ENCODE measurements at places on chromosomes 1 and 21.
A peak's percentile ranks its signal among the peaks of the same experiment; 100 is the strongest.

DNA sequence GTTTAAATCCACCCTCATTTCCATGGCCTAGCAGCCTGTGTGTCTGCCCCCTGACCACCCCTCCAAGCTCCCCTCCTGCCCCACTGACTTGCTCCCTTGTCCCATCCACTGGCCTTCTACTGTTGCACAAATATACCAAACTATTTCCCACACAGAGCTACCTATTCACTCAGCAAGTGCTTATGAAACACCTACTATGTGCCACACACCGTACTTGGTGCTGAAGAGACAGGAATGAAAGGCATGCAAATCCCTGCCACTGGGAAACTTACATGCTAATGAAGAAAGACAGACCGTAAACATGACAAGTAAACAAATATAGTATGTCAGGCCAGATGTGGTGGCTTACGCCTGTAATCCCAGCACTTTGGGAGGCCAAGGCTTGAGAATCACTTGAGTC, 49.9 kb upstream of the CAPZB start:
- DNase-seq, result no peak

DNA sequence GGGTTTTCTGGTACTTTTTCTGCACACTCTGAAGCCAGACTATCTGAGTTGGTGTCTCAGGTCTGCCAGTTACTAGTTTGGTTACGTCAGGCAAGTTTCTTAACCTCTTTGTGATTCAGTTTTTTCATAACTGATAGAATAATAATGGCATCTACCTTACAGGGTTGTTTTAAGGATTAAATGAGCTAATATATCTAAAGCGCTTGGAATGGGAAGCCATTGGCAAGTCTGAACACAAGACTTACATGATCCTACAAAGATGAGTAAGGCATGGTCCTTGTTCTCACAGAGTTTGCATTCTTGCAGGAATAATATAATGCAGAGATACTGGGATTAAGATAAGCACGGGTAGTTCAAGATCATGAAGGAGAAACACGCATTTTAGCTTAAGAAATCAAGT, 9.2 kb upstream of the DENND2D start:
- DNase-seq, result no peak

DNA sequence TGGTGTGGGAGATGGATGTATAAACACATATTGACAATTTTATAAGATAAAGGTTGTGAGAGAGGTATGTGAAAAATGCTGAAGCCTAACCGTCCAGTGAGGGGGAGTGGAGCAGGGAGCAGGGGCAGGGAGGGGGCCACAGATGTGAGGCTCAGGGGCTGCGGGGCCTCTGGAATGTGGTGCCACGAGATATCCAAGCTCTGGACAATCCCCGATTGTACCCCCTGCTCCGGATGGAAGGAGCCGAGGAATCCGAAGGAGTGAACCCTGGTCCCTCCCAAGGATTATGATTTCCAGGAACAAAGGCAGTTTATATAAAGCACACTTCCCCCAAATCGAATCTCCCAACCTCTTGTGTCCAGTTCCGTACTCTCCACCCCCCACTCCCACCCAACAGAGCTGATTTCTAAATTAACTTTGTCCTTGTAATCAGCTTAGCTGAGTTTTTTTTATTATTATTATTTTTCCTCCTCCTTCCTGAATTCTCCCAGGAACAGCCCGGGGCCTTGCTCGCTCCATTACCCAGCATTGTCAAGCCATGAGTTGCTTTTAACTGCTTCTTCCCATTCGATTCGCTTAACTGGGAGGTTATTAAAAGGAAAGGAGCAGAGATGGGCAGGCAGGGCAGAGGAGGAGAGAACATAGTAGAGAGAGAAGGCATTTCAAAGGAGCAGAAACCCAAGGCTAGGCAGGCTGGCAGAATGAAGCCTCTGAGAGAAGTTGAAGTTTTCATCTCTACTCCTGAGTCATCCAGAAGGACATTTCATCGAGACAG, 9.4 kb downstream of the KIRREL1 start:
- peak; percentile 23 for DNase-seq

- no peak for DNase-seq
These were observed 494.5 kb upstream of the PKN2 start for GRCh38 chr1:88189525-88189924.

DNA sequence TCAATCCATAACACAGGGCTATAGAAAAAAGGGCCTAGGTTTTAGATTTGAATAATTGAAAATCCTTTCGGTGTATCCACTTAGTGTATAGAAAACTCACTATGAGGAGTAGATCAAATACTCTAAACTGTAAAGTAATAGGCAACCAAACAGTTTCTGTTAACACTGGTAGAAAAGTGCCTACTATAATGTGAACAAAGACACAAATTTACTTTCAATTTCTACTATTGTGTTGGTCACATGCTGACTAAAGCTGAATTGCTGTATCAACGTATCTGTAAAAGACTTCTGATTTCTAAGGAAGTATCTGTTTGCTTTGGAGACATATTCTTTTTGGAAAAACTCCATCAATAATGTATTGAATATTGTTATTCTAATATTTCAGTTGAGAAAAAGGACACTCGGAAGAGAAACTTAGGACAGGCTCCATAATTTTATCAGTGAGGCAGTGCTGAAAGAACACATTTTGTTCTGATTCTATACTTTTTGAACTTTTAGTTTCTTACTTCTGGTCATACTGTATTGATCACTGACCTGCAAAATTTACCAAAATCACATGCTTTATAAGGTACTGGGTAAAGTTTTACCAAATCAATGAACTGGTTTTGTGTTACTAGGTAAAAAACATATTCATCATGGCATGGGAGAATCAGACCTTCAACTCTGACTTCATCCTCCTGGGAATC, at the start of gene OR2M5:
Gene OR2M5 (plus strand): TSS at position 636 of the 686 bp plus-strand sequence. CDS start 0 bp downstream, at position 636.
- DNase-seq, result no peak

- no peak for DNase-seq
These were observed 56.1 kb upstream of the MRPS6 start for GRCh38 chr21:34017039-34017961.

- peak; percentile 76 for DNase-seq
These were observed 17.4 kb downstream of the CELA3A start for GRCh38 chr1:22018583-22019559.

- no peak for DNase-seq
These were observed 14.4 kb upstream of the EPHA2 start for GRCh38 chr1:16170283-16170673.

- no peak for DNase-seq
These were observed 178.3 kb downstream of the CACNA1E start for GRCh38 chr1:181661569-181661968.

- no peak for DNase-seq
These were observed 91.5 kb downstream of the SSBP3 start for GRCh38 chr1:54314696-54315095.

GRCh38 chr1:4016351-4017130, 116.5 kb upstream of the C1orf174 start:
- DNase-seq, result no peak

- no peak for DNase-seq
These were observed 2.2 kb upstream of the SPRR1B start for GRCh38 chr1:153028766-153029165.

- DNase-seq, result no peak
These were observed 45.3 kb upstream of the RGS5 start for GRCh38 chr1:163248064-163248463.

DNA sequence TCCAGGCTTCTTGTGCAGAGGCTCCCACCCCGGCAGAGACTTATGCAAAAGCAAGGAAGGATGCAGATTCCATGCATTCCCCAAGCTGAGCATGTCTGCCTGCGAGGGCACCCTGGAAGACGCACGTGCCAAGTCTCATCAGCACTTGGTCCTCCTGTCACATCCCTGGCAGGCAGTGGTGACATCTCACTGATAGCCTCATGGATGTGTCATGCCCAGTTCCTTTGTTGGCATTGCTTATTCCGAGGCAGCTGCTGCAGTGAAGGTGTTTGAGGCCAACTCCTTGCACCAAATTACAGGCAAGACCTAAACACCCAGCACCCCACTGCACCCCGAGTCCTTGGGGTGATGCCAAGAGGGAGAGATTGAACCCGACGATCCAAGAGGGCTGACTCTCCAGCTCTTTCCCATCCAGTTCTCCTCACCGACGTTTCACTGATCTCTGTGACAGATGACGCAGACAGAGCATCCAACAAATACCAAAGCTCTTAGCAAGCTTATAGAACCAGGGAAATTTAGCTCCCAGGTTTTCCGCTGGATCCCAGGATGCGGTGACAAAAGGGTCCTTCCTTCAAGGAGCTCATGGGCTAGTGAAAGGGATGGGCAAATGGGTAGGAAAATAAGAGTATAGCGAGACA, 611.1 kb downstream of the AJAP1 start:
- no peak for DNase-seq

- DNase-seq, result no peak
These were observed 252.4 kb downstream of the FGGY start for GRCh38 chr1:59549066-59549837.

GRCh38 chr1:21494196-21494595, 15.0 kb upstream of the ALPL start:
- no peak for DNase-seq

DNA sequence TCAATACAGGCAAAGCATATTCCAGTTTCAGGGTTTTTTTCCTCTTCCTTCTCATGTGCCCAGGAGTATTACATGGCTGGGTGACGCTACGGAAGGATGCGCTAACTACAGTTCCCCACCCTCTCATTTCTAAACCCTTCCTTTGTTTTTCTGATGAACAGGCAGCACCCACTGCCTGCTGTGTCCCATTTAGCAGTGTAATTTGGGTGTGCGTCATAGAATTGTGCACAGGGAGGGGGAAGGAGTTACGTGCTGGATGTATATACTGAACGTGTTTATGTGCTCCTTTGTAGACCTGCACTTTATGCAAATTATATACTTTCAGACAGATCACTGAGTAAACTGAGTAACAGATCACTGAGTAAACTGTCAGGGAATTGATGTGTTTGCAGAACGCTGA, 44.5 kb downstream of the ELAPOR1 start:
- no peak for DNase-seq

GRCh38 chr1:221672239-221672645, 69.6 kb downstream of the DUSP10 start:
- DNase-seq, result no peak

DNA sequence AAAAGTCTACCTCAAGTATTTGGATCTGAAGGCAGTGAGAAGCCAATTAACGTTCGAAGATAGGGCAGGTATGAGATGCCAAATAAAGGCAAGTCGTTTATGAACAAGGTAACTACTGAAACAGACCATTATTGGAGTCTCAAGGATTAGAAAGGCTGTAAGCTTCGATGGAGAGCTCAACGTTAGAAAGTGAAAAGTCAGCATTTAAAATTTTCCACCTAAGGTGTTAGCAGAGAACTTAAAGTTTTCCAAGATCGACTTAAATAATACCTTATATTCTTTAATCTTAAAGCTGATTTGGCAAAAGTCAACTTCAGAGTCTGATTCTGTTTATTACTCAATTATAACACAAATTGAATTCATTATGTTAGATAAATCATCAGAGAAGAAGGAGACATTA, 28.1 kb downstream of the CLDN17 start:
- no peak for DNase-seq

- DNase-seq, result no peak
These were observed 108.3 kb downstream of the PTPRC start for GRCh38 chr1:198747127-198747526.

DNA sequence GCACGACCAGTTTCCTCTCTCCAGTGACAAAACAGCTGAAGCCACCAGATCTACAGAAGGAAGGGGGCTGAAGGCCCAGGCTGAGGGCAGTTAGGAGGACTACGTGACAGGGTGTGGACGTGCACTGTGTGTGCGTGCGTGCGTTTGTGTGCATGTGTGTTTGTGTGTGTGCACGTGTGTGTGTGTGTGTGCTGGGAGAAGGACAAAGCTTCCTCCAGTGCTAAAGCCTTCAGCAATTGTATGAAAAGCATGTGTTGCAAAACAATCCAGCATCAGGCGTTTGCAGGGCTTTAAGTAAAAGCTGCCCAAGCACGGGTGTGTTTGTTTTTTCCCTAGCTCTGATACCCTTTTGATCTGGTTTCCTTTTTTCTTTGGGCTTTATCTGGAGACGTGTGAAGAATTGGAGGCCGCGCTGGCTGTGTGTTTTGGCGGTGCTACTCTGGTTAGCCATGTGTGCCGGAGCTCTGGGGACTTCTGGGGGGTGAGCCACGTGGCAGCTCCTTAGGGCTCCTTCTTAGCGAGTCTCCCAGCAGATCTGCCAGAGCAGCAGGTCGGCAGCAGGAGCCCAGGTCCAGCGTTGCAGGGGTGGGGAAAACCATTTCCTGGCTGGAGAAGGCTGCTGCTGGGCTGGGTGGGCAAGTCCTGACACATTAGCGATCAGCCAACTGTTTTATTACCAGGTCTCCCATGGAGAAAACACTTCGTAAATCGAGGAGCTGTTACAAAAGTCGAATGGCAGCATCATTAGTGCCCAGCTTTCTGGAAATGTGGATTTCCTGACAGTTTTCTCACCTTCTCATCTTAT, 73.4 kb downstream of the UCK2 start:
- no peak for DNase-seq

DNA sequence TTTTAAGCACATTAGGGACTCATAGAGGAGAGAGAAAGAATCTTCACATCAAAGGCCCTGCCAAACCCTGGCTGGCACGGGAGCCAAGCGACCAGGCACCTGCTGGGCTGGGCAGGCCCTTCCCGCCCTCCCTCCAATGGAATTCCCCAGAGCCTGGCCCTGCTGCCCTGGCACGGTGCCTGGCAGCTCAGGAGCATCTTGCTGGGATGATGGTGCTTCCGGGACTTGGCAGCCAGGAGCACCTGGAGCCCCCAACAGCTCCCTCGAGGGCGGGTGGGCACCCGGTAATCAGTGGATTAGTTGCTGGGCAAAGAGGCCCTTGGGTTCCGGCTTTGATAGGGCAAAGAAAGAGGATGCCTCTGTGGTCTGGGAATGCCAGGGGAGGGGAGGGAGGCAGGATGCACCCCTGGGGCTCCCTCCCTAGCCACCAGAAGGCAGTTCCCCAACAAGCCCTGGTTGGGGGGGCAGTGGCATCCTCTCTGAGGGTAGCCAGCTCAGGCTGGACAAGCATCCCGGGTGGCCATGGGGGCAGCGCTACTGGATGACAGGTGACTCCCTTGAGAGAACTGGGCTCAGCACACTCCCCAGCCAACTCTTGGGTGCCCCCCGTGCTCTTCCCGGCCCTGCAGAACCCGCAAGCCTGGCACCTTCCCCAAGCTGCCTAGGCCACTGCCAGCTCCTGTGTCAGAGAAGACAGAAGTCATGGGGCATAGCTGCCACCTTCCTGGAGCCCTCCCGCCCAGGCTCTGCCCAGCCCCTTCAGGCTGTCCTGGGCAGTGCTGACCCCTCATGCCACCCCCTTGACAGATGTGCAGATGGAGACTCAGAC, 26.4 kb downstream of the KRTAP10-1 start:
- no peak for DNase-seq
